ENCODE measurements at places on chromosomes 13 and 19.

- no peak for DNase-seq
Measured at GRCh38 chr13:22915442-22916082, 265.2 kb upstream of the SGCG start.

GRCh38 chr13:78971355-78972025 lies 312.5 kb upstream of the OBI1 start:
- no peak for DNase-seq

DNA sequence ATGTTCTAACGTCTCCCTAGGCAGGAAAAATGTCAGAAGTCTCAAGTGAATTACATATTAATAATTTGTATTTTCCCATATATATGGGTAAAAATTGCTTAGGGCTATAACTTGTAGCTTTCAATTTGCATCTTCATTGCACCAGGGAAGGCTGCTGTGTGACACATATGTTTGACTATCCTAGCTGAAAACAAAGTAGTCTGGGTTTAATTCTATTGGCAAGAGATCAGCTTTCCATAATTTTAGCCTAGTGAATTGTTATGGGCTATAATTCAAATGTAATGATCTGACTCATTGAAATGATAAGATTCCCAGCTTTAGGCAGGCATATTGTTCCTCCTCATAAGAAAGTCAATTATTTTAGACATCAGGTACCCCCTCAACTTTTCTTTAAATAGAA lies 553.1 kb downstream of the DCT start:
- no peak for DNase-seq

DNA sequence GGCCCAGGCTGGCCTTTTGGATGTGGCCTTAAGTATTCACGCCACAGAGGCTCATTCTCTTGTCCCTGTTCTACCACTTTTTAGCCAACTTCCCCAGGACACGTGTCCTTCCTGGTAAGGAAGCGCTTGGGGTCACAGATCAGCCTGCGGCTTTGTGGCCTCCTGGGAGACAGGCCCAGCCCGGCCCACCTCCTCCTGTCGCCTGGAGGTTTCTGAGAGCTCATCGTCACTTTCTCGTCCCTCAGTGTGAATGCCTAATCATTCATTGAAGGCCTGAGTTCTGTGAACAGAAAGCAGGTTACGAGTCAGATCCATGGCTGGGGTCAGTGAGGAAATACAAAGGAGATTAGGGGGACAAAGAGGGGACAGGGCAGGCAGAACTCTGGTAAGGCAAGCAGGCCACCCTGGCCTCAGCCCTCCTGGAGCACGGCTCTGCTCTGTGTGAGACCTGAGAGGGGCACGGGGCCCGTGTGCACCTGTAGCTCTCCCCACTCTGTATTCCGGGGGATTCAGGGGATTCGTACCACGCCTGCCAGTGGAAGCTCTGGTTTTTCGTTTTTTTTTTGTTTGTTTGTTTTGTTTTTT lies 38.6 kb upstream of the TSHZ3 start:
- no peak for DNase-seq

- no peak for DNase-seq
Measured at GRCh38 chr19:7515110-7515644, 726 bp upstream of the ZNF358 start.

- DNase-seq = no peak
Measured at GRCh38 chr13:40582531-40582930, 83.9 kb downstream of the FOXO1 start.

- DNase-seq = no peak
Measured at GRCh38 chr13:79905018-79905417, 424.1 kb downstream of the NDFIP2 start.

DNA sequence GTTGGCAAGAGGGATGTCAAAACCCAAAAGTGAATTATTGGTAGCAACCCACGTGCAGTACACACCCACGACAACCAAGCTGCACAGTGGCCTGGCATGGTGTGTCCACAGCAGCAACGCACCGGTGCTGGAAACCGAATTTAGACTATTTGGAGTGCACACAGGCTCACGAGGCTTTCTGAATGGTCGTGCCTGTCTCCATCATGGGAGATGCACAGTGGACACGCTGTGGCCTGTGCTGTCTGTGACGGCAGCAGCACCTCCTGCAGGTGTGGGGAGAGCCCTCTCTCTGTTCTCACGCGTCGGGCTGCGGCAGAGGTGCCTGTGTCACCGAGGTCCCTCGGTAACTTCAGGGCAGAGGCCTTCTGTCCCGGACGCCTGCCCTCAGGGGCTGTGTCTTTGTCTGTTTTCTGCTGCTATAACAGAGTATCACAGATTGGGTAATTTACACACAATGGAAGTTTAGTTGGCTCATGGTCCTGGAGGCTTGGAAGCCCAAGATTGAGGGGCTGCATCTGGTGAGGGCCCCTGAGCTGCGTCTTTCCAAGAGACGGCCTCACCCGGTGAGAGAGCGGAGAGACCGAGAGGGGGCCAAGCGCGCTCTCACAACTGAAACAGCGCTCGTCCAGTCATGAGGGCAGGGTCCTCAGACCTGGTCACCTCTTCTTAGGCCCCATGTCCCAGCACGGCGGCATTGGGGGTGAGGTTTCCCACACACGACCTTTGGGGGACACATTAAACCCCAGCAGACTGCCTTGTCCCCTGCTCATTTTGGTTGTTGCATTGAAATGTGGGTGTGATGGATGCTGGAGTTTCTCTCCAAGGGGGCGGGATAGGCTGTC lies 9.1 kb upstream of the MCF2L start:
- no peak for DNase-seq

DNA sequence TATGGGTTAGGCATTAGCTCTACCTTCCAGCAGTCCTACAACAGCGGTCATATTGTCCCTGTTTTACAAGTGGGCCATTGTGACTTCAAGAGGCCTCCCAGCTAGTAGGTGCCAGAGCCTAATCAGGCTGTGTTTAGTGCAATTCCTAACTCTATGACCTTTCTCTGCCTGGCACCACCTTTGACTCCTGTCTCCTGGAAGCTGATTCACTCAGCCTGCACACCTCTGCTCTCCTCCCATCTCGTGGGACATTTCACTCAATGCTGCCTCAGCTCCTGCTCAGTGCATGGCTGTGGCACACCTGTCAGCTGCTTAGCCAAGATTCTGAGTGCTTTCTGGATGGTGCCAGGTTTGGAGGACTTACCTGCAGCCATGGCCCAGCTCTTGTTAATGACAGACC lies 9.5 kb upstream of the GJB6 start:
- DNase-seq = no peak

DNA sequence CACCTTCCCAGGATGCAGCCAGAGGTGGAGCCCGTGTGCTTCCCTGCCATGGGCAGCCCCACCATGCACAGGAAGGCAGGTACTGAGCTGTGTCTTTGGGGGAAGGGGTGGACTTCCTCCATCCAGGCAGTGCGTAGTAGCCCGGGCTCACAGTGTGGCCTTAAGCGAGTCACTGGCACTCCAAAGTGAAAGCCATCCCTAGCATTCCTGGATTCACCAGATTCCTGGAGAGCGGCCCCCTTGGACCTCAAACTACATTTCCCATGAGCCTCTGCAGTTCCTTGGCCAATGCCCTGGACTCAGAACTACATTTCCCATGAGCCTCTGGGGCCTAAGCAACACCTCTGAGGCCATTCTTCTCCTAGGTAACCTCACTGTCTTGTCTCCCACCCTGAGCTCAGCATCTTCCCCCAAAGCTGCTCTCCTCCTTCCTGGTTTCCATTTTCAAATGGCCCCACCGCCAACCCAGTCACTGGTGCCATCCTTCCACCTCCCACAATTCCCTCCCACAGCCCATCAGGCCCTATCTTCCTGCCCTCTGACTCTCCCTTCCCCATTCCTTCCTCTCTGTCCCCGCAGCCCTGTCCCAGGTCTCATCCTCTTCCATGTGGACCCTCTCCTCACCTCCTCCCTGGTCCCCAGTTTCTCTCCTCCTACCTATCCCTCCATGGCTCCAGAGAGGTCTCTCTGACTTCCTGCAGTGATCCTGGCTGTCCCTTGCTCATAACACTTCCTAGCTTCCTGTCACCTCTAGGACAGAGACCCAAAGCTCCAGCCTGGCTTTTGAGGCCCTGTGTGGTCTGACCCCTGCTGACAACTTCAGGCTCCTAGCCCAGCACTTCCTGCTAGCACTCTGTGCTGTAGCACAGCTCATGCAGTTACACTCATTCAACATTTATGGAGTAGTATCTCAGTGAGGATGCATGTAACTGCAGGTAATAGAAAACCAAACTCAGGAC lies at the start of gene C19orf81:
Gene C19orf81 (plus strand): TSS at position 13 of the 959 bp plus-strand sequence. CDS start 0 bp downstream, at position 13.
- DNase-seq = no peak

- DNase-seq = no peak
Measured at GRCh38 chr13:27923794-27924528, 4.2 kb downstream of the PDX1 start.

DNA sequence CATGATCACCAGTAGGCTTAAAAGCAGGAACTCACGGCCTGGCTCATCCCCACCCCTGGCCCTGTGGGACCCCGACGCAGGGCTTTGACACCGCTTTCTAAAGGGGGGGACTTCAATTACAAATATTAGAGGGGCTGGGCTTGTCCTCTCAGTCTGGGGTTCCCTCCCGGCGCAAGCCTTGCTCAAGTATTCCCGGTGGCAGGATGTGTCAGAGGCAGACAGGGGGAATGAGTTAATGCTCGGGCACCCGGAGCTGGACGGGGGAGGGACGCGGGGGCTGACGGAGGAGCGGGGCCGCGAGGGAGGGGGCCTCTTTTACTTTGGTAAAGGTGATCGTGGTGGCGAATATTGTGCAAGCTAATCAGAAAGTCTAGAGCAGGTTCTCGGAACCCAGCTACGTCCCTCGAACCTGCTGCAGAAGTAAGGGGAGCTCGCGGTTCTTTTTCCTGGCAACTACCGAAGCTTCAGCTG lies 1.1 kb downstream of the FGF14 start:
- no peak for DNase-seq

DNA sequence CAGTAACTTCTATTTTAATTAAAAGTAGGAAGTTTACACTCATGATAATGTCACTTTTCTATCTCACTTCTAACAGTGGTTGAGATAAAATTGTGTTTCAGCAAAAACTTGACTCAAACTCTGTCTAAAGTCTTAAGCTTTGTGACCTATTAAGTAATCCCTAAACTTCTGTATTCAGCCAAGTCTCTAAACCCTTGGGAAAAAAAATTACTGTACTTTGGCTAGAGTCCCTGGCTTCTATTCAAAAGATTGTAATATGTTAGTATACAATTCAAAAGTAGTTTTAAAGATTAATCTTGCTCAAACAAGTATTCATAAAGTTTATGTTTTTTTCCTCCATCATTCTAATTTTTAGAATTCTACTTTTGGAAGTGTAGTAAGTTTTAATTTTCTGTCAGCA lies 1248.8 kb downstream of the UQCRFS1 start:
- no peak for DNase-seq

GRCh38 chr13:50685956-50686355 lies 157.5 kb downstream of the DLEU7 start:
- DNase-seq = no peak

- no peak for DNase-seq
Measured at GRCh38 chr19:39166571-39167391, 30.0 kb upstream of the NCCRP1 start.

GRCh38 chr13:20349564-20350381 lies 117.7 kb upstream of the GJB6 start:
- no peak for DNase-seq

DNA sequence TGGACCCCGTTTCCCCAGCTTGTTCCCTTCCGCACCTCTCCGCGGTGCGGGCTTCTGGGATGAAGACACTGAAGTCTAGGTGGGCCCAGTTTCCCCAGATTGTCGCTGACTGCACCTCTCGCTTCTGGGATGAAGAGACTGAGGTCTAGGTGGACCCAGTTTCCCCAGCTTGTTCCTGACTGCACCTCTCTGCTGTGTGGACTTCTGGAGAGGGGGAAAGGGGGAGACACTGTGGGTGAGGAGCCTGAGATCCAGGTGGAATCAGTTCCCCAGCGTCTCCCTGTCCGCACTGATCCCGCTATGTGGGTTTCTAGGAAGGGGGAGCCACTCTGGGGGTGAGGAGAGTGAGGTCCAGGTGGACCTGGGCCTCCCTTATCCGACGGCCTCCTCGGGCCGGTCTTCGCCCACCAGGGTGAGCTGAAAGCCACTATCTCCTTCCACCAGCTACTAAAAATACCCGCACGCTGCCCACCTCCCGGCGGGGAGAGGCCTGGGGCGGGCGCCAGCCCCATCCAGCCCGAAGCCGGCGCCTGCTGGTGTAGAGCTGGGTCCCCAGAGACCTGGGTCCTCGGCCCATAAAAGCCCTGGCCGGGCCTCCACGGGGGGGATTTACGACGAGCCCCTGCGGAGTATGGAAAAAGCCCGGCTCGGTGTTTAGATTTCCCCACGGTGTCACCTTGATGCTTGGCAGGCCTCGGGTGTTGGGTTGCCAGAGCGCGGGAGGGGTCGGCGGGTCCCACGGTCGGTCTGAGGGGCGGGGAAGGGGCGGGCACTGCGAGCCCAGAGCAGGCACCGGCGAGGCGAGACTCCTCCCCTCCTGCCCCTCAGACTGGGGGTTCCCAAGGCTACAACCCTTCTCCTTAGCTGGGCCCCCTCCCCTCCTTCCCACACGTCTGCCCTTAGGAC lies 10.6 kb downstream of the FUT6 start:
- DNase-seq = no peak

DNA sequence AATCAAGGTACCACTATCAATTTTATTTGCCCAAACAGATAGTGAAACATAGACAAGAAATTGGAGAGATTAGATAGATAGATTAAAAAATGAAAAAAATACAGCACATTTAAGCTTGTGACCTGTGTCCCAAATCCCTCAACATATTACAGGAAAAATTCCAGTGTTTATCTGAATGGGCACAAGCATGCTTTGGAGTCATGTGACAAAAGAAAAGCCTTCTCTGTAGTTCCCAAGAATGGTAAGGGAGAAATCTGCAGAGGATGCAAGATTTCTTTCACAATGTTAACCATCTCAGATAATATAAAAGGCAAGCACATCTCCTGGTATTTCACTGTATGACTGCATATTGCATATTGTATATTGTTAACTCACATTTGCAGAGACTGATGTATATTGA lies 168.0 kb downstream of the PCDH9 start:
- no peak for DNase-seq

- peak; percentile 17 for DNase-seq
Measured at GRCh38 chr19:44722131-44723121, 23.5 kb downstream of the CEACAM16 start.

GRCh38 chr13:95073747-95074311 lies 227.4 kb downstream of the ABCC4 start:
- DNase-seq = no peak

GRCh38 chr13:51745243-51745642 lies 58.7 kb downstream of the DHRS12 start:
- no peak for DNase-seq

DNA sequence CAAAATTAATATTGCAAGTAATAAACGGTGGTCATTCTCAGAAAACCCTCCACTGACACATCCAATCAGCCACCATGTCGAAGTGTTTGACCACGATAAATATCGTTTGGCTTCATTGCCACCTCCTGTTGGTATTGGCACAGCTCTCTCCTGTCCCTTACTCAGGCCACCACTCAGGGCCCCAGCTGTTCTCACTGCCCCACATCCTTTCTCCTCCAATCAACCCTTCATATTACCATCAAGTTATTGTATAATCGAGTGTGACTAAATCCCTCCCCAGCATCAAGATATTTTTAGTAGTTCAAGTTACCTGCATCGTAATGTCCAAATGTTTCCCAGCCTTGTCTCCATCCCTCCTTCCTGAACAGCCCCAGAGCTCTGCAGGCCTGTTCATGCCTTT lies 50.4 kb downstream of the SACS start:
- no peak for DNase-seq
